T-helper 9 cell (primary cell): ENCODE measurements at places on chromosomes 2 and 18.

- DNase-seq, result no peak
Measured at GRCh38 chr2:240277807-240278522, 137.5 kb upstream of the OTOS start.

GRCh38 chr2:209383212-209383611 lies 40.6 kb upstream of the MAP2 start:
- DNase-seq, result no peak

DNA sequence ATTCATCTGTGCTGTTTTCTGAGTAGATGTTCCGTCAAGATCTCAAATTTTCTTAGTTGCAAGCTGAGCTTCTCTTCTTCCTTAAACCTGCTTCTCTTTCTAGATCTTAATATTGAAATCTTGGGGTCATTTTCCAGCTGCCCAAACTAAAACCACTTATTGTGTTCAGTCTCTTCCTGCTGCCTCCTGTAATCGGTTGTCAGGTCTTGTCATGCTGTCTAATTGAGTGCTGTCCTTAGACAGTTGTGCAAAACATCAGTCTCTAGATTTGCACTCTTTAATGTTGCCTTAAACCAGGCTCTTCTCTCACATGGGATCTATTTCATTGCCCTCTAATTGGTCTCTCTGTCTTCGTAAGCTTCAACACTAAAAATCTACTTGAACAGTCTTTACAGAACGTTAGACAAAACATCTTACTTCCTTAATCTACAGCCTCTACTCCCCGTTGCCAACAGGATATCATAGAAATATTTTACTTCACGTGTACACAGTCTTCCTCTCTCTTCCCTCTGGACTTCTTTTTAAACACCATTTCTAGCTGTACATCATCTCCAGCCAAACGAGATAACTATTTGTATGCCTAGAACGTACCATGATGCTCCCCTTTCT lies 34.9 kb downstream of the GPD2 start:
- DNase-seq, result no peak

DNA sequence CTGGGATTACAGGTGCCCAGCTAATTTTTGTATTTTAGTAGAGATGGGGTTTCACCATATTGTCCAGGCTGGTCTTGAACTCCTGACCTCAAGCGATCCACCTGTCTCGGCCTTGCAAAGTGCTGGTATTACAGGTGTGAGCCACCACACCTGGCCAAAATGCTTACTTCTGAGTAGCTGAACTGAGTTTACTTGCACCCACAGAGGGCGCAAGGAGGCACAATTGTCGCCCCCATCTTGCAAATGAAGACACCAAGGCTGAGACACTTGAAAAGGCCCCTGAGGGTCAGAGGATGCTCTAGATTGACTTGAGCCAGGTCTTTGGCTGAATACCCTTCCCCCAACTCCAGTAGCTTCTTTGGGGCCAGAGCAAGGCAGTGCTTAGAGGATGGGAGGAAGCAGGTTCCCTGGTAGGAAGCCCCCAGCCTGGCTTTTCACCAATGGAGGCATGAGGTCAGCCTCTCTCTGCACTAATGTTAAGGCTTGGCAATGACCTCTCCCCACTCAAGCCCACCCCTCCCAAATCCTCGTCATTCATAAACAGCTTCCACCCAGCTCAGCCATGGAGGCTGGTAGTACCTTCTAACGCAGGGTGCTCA lies 14.5 kb upstream of the KIF1A start:
- DNase-seq, result no peak

GRCh38 chr2:25955869-25956535 lies 26.3 kb downstream of the KIF3C start:
- DNase-seq, result no peak

DNA sequence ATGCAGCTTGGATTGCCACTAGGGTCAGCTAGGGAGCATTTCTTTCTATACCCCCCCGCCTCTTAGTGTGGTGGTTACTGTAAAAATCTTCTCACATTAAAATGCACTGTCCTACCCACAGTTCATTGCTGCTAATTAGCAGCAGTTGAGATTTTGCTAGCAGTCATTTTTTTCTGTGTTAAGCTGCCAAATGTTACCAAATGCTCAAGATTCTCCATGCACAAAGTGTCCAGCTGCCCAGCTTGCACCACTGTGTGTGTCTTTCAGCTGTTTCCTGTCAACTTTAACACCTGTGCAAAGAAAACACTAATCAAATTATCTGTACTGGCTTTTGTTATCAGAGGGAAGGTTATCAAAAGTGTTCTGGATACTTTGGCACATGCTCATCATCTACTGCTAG lies 679.3 kb downstream of the NR4A2 start:
- no peak for DNase-seq

DNA sequence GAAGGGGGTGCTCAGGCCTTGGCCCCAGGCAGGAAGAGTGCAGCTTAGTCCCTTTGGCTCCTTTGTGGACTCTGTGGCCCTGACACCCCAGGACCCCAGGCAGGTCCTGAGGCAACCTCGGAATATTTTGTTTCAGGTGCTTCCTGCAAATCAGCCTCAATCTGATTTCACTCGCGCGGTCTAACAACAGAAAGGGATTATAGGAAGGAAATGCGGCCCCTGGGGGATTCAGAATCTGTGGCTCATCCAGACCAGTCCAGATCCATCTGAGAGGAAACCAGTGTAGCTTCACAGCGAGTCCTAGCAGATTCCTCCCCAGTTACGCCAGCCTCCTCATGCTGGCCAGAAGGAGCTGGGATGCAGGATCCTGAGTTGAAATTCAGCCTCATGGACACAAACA lies 59.5 kb upstream of the YWHAQ start:
- no peak for DNase-seq

GRCh38 chr2:191155608-191156071 lies 4.8 kb upstream of the STAT4 start:
- DNase-seq, result no peak

DNA sequence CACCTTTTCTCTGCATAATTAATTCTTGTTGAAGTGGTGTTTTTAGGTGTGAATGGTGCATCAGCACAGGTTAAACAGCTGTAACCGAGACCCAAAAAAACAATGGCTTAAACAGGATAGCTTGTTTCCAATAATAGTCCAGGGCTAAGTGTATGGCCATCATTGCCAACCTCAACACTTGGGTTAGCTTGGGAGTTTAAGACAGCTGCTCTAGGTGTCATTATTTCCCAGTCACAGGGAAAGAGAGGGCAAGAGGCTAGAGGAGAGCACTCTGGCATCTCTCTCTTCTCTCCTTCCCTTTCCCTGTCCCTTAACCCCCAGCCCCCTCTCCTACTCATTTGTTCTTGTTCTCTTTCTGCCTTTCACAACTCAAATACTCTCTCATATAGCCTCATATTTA lies 21.1 kb downstream of the BIRC6 start:
- DNase-seq, result no peak

GRCh38 chr18:24272229-24272525 lies 125.4 kb downstream of the OSBPL1A start:
- DNase-seq, result no peak

DNA sequence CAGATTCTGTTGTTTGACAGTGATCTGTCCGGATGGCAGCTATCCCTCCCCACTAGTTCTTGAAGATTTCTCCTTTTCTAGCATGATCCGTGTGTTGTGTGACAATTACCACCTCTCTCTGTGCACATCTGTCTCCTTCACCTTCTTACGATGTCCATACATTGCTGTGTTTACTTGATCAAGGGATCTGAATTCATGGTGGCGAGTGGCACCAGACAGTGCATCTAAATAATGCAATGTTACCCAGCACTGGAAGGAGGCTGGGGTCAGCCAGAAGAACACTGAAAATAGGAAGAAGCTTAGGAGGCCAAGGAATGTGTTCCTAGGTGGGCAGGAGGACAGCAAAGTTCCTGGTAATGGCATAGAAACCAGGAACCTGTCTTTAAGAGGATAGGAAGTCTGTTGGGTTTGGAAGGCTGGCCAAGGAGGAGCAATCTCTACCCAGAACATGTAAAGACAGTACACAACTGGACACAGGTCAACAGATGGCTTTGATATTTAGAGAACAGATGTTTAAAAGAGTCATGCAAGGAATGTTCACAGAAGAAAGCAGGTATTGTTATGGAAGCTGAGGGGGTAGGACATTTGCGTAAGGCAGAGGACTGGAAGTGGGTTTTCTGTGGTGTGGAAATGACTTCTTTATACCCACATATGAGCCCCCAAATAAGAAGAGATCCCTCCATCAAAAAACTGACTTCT lies 126.4 kb downstream of the HRH4 start:
- DNase-seq, result no peak

DNA sequence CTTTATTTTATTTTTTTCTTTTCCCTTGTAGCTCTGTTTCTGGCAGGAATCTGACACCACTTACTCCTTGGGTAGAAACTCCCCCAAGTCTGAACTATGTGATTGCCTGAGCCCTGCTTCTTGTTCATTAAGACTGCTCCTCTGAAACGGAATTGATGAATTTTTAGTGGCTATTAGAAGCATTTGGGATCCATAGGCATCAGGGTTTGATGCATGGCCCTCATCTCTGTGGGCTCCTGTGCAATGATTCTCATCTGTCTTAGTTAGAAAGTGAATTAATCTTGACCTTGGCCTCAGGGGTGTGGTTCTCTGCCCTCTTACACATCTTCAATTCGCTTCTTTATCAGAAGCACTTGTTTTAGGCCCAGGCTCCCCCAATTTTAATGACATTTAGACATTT lies 31.0 kb upstream of the DARS1 start:
- no peak for DNase-seq

DNA sequence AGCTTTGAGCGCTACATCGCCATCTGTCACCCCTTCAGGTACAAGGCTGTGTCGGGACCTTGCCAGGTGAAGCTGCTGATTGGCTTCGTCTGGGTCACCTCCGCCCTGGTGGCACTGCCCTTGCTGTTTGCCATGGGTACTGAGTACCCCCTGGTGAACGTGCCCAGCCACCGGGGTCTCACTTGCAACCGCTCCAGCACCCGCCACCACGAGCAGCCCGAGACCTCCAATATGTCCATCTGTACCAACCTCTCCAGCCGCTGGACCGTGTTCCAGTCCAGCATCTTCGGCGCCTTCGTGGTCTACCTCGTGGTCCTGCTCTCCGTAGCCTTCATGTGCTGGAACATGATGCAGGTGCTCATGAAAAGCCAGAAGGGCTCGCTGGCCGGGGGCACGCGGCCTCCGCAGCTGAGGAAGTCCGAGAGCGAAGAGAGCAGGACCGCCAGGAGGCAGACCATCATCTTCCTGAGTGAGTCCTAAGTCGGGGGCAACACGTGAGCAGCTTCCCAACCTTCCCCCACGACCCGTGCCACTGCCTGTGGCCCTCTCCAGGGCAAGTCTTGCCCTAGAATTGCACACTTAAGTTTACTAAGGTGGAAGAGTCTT lies 928 bp downstream of the GPR39 start:
- DNase-seq, result no peak

- no peak for DNase-seq
Measured at GRCh38 chr2:47050021-47050760, 104.9 kb downstream of the STPG4 start.

DNA sequence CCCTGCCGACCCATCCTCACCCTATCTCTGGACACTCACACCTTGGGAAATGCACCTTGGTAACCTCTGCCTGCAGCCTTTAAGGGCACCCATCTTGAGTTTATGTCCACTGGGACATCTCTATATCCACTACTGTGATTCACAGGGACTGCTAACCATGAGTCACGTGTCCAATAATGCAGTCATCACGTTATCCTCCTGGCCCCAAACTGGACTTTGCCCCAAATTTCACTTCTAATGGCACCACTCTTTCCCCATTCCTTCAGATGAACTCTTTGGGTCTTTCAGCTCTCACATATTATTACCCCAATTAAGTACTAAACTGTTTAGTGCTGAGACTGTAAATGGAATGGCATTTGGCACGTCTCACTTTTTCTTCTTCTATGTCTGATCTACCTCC lies 71.2 kb upstream of the TMEM200C start:
- DNase-seq, result no peak

- no peak for DNase-seq
Measured at GRCh38 chr18:48923746-48924629, 26.8 kb downstream of the SMAD7 start.

- DNase-seq, result no peak
Measured at GRCh38 chr2:236658974-236659757, 89.5 kb downstream of the ACKR3 start.

- DNase-seq, result no peak
Measured at GRCh38 chr2:240601831-240602160, 15.3 kb downstream of the CAPN10 start.

GRCh38 chr18:48638896-48639771 lies 100.3 kb downstream of the CTIF start:
- DNase-seq, result no peak

DNA sequence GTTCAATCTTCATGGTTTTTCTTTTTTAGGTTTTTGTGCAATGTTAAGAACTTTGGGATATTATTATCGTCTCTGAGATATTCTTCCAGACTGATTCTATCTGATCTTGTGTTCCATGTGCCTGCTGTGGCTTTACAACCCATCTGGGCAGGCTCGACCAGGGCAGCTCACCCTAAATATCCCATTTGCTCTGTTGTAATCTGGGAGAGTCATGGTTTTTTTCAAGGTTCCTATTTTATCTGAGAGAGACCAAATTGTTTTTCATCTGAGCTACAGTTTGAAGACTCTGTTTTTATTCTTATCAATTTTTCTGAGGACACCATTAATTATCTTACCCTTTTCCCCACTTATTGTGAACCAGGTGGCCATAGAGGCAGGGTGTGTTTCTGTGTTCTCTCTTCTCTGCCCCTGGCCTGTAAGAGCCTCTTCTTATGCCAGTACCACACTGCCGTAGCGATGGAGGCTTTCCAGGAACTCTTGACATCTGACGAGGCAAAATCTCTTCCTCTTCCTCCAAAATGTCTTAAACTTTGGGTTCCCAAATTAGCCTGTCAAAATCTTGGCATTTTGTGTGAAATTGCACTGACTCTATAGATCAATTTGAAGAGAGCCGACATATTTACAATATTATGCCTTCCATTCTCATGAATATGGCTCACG lies 3.1 kb downstream of the SP140L start:
- no peak for DNase-seq

GRCh38 chr2:147511491-147511948 lies 333.3 kb upstream of the ACVR2A start:
- no peak for DNase-seq

DNA sequence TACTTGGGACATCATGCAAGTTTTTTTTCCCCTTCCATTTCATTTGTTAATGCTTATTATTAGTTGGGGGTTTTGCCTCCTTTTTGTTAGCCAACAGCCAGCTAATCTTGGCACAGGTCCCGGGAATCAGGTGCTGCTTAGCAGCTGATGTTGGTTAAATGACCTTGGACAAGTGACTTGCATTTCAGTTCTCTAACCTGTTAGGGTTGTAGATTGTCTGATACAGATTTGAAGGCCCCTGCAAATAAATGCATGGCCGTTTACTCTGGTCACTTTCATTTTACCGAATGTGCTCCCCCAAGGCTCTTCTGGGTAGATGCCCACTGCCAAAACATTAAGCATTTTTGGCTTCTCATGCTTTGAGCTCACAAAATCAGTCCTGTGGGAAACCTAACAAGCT lies 120.9 kb downstream of the SPTBN1 start:
- DNase-seq, result no peak

- DNase-seq, result no peak
Measured at GRCh38 chr2:135093670-135094330, 41.7 kb downstream of the RAB3GAP1 start.
